ENCODE measurements at places on chromosomes 7 and 10. TPM values are rescaled to one million over a fixed set of nuclear protein-coding genes. Genes with fewer than 3 reads are reported as not detected.

- H3K4me3 ChIP-seq: no peak overlapping the region
- H3K4me1 ChIP-seq: no peaks in the 10 kb centered on the region
- no peaks in the 10 kb centered on the region for H3K27me3 ChIP-seq
- H3K27ac ChIP-seq: no peak overlapping the region
- peak; percentile 89 for DNase-seq
Observed at GRCh38 chr7:80968606-80969005, 49.8 kb upstream of the SEMA3C start.

GRCh38 chr7:18874880-18875279 lies 242.6 kb downstream of the TWIST1 start:
- no peaks in the 10 kb centered on the region for H3K4me1 ChIP-seq
- no peak overlapping the region for H3K4me3 ChIP-seq
- peak; percentile 66 for DNase-seq
- no peaks in the 10 kb centered on the region for H3K27me3 ChIP-seq
- H3K27ac ChIP-seq: no peak overlapping the region
- no peaks in the 10 kb centered on the region for H3K36me3 ChIP-seq

DNA sequence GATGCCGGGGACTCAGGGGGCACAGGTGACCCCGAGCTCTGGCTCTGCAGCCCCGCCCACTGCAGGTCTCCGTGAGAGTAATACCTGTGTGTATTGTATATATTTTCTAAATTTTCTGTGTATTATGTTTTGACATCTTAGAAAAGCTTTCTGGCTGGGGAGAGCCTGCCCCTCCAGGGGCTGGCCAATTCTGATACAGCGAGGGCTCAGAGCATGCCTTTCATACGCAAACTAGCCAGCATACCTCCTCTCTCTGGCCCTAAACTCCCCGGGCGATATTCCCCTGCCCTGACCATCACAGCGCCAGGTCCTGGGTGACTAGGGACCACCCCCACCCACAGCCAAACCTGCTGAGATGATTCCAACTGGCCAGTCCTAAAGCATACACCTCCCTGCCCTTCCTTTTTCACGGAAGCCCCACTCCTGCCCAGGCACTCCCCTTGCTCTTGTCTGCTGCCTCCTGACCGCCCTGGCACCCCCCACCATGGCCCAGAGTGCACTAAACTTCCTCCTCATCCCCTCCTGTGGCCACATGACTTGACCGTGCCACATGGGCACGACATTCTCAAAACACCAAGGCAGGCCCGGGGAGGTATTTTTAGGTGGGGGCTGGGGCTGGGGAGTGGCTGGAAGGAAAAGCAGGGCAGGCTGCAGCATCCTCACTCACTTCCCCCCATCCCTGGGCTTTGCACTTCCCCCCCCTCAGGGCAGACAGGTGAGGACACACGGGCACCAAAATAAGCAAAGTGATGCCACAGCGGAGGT lies 61.5 kb downstream of the INSIG1 start:
- no peak overlapping the region for H3K27ac ChIP-seq
- H3K36me3 ChIP-seq: no peaks in the 10 kb centered on the region
- no peak overlapping the region for H3K4me3 ChIP-seq
- DNase-seq: no peak

- DNase-seq: no peak
- no peaks in the 10 kb centered on the region for H3K4me1 ChIP-seq
- no peaks in the 10 kb centered on the region for H3K27me3 ChIP-seq
Observed at GRCh38 chr7:945147-945555, 9.3 kb downstream of the ADAP1 start.

- H3K4me3 ChIP-seq: no peak overlapping the region
- H3K4me1 ChIP-seq: no peaks in the 10 kb centered on the region
- H3K27ac ChIP-seq: no peak overlapping the region
- DNase-seq: no peak
Observed at GRCh38 chr10:96025566-96025965, 17.8 kb upstream of the CCNJ start.

The ARMS2 gene
- total RNA-seq: not detected

The HOGA1 gene
- total RNA-seq: 0.89 TPM

The FAM24A gene
- total RNA-seq: not detected
